GM10248 (cell line): ENCODE measurements at places on chromosomes 12 and 14.

- DNase-seq, result no peak
Measured at GRCh38 chr14:87278415-87278814, 714.6 kb downstream of the GALC start.

DNA sequence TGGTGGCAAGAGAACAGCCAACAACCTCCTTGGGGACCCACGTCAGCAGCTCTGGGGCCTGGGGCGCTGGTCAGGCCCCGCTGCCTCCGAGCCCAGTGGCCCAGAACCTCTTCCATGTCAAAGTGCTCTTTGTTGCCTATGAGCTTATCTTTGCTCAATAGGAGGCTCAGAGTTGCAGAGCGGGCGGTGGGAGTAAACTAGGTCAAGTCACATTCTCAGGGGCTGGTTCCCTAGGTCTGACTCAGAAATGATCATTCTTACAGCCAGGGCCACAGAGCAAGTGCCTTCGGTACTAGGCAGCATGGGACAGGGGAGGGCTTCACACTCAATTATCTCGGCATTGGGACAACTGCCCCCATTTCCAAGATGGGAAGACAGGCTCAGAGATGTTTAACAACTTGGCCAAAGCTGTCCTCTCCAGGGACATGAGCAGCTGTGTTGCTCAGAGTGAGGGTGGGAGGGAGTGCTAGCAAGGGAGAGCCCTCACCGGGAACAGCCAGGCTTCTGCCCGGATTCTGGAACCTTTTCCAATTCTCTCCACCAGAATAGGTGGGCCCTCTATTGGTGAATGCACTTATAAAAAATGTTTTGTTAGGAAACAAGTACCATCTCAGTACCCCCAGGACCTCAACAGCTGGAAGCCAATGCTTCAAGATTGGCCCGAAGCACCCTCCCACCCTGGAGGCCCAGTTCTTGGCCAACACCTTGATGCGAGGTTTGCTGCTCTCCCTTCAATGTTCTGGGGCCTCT lies 11.9 kb downstream of the SLC25A29 start:
- no peak for DNase-seq

GRCh38 chr14:73402579-73402978 lies 55.8 kb downstream of the NUMB start:
- no peak for DNase-seq

DNA sequence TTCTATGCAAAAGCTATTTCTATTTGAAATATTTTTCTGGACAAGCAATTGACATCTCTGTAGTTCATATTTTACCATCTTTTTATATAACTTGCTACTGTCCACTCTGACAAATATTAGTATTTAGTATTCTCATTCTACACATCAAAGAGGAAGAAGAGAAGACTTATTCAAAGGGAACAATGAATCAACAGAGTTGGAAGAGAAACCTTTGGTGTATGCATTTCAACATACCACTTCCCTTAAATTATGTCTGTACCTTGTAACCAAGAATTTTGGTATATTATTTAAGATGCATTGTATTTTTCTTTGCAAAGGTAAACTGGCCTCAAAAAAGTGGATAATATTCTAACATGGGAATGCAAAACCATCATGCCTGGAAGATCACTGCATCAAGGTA lies 72.1 kb upstream of the DUSP6 start:
- DNase-seq, result no peak

GRCh38 chr12:63220921-63221320 lies 69.9 kb upstream of the AVPR1A start:
- no peak for DNase-seq

DNA sequence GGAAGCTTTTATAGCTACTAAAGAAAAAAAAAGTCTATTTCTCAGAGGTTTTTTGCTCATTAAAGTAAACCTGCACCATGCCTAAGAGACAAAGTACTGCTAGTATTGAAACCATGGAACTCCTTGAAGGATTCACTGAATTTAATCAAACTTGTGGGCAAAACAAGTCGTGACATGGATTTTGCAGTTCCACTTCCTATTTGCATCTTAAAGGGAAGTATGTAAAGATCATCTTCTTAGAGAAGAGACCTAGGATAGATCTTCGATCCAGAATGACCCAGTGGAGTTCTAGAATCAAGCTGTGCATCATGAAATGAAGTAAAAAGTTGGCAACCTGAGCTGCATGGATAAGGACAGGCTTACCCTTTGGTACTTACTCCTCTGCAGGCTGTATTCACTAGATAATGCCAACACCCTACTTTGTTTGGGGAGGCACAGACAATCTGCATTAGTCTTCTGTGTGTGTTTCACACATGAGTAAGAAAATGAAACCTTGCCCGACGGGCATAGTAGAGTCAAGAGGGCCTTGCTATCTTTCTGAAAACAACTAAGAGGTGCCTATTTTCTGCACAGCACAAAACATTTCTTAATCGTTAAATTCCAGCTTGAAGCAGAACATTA lies 1.9 kb downstream of the GNG2 start:
- no peak for DNase-seq

- no peak for DNase-seq
Measured at GRCh38 chr12:11728154-11728755, 78.8 kb downstream of the ETV6 start.

- DNase-seq, result no peak
Measured at GRCh38 chr12:49502590-49502989, 36.2 kb upstream of the KCNH3 start.

DNA sequence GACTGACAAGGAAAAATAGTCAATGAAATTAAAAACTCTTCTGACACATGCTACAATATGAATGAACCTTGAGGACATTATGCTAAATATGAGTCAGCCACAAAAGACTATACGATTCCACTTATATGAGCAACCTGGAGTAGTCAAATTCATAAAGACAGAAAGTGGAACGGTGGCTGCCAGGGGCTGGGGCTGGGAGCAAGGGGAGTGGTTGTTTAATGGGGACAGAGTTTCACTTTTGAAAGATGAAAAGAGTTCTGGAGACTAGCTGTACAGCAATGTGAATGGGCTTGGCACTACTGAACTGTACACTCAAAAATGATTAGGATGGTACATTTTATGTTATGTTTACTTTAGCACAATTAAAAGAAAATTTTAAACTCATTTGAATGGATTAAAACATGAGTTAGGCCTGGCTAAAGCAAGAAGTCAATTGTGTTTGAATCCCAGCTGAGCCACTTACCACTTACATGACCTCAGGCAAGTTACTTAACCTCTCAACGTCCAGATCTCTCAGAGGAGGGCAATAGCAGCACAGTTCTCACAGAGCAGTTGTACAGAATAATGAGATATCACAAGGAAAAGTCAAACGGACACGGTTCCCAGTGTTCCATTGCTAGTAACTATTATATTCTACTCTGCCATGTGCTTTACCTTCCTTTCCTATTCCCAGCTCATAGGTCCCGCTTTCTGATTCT lies 102.5 kb downstream of the SPTSSA start:
- DNase-seq, result no peak

DNA sequence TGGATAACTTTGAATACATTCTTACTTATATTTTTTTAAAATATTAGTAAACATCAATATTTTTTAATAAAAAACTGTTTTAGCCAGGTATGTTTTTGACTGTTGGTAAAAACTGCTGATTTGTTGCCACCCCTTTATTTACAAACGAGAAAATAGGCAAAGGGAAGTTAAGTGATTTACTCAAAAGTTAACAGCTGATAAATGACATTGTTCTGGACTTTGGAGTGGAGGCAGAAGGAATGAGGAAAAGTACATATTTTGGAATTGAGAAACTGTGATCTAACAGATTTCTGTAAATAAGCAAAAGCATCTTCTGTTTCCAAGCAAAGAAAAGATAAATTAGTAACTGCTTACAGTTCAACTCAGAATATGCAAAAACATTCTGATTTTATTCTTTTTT lies 4.5 kb downstream of the AP5M1 start:
- DNase-seq, result no peak

- no peak for DNase-seq
Measured at GRCh38 chr12:51818566-51819300, 29.8 kb downstream of the FIGNL2 start.

- no peak for DNase-seq
Measured at GRCh38 chr12:111271674-111272418, 97.0 kb downstream of the PHETA1 start.

GRCh38 chr14:96400495-96400894 lies 8.6 kb downstream of the AK7 start:
- no peak for DNase-seq

DNA sequence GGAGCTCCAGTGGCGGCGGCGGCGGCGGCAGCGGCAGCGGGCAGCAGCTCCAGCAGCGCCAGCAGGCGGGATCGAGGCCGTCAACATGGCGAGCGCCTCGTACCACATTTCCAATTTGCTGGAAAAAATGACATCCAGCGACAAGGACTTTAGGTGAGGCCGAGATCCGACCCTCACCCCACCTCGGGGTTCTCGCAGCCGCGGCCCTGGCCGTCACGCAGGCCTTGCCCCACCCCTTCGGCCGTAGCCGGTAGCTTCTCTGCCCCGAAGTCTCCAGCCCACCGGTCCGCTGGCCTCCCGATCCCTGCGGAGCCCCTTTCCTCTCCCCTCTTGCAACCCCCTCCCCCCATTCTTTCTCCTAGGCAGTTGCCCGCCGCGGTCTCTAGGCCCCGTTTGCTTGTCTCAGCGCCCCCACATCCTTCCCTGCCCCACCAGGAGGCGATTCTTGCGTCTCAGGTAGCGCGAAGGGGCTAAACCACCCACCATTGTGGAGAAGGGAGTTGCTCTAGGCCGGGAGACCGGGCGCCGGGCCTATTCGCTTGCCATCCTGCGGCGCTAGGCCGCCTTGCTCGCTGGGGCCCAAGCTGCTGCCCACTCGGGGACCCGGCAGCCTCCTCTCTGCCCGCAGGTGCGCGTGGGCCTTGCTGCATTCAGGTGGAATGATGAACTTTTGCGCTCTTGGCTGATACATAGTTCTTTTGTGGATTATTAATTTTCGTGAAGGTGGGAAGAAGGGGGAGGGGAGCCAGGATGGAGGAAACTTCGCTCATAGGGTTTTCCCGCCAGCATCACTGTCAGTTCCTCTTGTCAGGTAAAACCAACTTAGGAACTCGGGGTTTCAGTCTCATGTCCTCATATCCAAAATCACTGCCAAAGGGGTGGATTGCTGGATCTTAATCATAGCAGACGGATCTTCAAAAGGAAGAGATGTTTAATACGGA lies 745 bp downstream of the CAND1 start:
- peak; percentile 27 for DNase-seq

DNA sequence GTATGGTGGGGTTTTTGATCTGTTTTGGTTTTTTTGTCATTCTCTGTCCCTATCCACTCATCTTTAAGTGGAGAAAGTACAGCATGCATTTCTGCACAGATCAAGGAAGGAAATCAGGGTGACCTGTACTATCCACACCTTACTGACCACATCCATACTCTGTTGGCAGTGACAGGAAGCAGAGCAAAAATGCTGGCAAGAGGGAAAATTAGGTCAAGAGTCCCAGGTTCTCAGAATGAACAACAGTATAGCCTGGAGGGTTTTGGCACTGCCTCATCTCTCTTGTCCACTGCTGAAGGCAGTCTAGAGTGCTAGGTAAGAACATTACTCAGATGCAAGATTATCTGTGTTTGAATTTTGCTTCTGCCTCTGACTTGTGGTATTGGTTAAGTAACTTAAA lies 70.7 kb downstream of the TAOK3 start:
- DNase-seq, result no peak

DNA sequence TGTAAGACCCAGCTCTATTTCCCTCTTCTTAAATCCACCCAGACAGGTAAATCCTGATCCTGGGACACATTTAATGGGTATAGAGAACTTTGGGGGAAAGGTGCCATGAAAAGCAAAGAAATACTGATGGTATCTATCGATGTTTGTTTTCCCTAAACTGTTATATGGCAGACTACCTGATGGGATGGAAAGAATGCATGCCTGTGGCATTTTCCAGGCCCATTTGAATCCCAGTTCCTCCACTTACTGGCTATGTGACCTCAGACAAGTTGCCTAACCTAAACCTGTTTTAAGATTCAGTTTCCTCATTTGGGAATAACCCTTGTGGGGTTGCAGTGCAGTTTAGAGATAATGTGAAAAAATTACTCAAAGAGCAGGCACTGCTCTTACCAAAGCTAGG lies 404.5 kb downstream of the FUT8 start:
- no peak for DNase-seq

DNA sequence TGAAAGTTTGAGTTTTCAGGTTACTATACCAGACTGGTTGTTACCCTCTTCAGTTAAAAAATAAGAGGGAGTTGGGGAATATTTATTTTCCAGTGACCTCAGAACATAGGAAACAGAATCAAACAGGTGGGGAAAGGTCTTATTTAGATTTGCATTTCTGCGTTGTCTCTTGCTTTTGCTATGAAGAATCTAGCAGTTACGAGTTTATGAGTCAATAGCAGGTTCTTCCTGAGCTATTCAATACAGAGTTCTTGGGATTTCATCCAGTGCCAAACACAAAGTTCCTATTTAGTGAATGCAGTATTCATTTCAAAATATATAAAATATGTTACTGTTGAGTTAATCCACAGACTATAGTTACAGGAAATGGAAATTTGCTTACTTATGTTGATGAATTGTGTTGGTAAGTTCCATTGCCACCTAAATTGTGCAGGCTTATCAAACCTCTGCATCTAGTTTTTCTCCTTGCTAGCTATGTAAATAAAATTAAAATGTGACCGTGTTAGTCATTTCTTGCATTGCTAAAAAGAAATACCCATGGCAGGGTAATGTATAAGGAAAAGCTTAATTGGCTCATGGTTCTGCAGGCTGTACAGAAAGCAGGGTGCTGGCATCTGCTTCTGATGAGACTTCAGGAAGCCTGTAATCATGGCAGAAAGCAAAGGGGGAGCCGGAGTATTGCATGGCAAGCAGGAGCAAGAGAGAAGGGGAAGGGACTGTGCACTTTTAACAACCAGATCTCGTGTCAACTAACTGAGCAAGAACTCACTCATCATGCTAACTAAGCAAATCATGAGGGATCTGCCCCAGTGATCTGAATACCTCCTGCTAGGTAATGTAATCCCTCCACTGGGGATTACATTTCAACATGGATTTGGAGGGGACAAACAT lies 110.2 kb downstream of the KTN1 start:
- DNase-seq, result no peak

DNA sequence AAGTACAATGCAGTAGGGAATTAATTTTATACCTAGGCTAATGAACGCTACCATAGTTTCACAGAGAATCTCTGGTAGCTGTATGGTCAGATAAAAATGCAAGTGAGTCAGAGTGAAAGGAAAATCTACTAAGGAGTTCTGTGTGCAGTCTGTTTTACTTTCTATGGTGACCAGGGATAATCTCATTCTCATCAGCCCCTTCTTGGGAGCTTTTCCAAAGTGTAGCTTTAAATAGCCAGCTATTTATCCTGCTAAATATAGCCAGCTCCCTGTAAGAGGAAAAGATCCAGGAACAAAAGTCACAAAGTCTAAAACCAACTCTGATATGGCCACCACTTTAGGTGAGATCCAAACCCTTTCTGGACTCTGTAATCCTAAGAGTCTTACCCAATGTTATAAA lies 75.5 kb downstream of the TMEM116 start:
- DNase-seq, result no peak

DNA sequence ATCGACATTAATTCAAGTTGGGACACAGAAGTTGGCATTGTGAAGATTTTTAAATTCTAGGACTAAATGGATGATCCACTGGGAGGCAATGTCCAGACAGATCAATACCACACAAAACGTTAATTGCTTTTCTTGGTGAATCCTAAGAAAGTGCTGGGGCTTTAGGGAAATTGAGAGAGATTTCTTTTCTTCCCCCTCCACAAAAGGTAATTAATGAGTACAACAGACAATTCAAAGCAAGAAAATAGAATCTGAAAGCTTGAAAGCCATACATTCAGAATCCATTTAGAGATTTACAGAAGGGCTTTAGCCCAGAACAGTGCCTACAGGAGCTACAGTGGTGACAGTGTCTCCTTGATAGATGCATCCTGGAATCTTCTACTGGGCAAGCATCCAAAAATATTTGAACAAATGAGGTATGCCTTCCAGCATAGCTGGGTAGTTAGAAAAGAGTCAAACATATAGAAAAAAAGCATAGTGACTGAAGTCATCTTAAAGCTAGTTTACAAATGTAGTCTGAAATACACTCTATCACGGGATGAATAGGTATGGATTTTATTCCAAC lies 718.1 kb downstream of the DIO2 start:
- no peak for DNase-seq
